ENCODE measurements at places on chromosomes 2 and 18.

DNA sequence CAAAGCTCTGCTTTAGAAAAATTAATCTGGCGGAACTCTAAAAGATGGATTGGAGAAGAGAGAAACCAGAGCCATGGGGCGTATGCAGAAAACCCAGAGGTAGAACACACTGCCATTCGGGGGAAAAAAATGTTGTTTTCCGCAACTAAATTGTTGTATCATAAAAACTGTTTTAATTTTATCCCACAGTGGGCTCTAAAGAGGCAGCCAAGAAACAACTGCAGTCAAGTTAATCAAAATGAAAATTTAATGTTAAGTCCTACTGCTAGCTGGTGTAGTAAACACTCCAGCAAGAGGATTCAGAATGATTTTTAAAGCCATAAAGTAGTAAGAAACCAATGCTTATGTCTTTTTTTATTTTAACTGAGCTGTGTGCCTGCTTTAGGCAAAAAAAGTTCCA, 69.1 kb downstream of the GAREM1 start:
- no peak for DNase-seq

- no peak for DNase-seq
These were observed 32.2 kb downstream of the KCTD18 start for GRCh38 chr2:200477667-200478131.

GRCh38 chr18:5948781-5949180, 53.5 kb upstream of the TMEM200C start:
- DNase-seq: no peak

- DNase-seq: no peak
These were observed 88.1 kb downstream of the MCFD2 start for GRCh38 chr2:46827274-46828134.

- DNase-seq: no peak
These were observed 958.8 kb upstream of the TMEFF2 start for GRCh38 chr2:193153576-193153975.

DNA sequence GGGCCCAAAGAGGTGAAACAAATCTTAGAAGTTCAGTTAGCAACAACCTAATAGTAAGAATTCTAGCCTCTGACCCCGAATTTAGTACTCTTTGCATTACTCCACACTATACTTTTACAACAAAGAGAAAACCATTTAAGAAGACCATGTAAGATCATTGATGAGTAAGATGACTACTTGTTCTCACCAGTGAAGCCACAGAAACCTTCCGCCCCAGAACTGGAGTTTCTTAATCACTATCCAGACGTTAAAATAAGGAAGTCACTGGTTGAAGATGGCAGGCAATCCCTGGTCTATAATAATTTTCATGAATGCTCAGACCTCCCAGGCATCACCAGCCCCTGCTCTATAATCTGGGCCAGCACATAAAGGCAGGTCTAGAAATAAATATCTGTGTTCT, 95.0 kb downstream of the TMEM163 start:
- DNase-seq: no peak

DNA sequence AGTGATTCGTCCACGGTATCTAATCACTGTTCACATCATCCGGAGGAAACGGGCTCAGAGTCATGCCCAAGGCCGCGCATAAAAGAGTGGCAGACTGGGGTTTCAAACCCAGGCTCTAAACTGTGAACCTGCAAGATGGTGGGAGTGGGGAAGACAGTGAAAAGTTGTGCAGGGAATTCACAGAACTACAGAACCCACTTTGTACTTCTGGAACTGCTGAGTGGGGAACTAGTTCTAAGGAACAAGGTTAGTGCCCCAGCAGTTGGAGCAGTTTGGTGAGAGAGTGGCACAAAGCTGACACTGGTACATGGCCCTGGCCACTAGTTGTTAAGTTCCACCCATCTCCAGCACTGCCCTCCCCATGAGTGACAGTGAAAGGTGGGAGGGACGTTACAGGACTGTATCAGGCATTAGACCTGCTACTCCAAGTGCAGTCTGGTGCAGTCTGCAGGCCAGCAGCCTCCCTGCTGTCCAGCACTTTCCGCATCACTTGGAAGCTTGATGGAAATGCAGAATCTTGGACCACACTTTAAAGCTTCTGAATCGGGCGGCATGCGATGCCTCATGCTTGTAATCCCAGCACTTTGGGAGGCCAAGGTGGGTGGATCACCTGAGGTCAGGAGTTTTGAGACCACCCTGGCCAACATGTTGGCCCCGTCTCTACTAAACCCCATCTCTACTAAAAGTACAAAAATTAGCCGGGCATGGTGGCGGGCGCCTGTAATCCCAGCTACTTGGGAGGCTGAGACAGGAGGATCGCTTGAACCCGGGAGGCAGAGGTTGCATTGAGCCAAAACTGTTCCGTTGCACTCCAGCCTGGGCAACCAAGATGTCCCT, 47.3 kb downstream of the C2orf42 start:
- peak; percentile 54 for DNase-seq

DNA sequence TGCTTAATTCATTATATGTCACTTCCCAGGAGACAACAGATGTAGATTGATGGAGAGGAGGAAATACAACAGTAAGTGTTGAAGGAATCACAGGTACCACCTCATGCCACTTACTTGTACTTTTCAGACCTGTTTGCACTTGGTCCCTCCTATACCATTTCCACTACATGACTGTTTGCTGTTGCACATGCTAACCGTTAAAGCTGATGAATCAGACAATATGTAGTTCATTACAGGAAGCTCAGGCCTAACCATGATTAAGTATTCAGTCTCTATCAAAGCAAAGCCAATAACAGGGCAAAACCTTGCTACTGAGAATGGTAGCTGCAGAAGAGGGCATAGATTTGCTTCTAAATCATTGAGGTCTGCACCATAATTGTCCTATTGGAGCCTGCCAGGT, 30.2 kb upstream of the GRP start:
- no peak for DNase-seq

GRCh38 chr18:45156946-45157345, 458.3 kb upstream of the SLC14A2 start:
- no peak for DNase-seq

All from uterus (tissue), 4 donors.